ENCODE measurements at places on chromosomes 6 and 20.
A peak's percentile ranks its signal among the peaks of the same experiment; 100 is the strongest.

- DNase-seq: peak; percentile 61
These were observed 273.9 kb downstream of the RFPL4B start for GRCh38 chr6:112620812-112621569.

DNA sequence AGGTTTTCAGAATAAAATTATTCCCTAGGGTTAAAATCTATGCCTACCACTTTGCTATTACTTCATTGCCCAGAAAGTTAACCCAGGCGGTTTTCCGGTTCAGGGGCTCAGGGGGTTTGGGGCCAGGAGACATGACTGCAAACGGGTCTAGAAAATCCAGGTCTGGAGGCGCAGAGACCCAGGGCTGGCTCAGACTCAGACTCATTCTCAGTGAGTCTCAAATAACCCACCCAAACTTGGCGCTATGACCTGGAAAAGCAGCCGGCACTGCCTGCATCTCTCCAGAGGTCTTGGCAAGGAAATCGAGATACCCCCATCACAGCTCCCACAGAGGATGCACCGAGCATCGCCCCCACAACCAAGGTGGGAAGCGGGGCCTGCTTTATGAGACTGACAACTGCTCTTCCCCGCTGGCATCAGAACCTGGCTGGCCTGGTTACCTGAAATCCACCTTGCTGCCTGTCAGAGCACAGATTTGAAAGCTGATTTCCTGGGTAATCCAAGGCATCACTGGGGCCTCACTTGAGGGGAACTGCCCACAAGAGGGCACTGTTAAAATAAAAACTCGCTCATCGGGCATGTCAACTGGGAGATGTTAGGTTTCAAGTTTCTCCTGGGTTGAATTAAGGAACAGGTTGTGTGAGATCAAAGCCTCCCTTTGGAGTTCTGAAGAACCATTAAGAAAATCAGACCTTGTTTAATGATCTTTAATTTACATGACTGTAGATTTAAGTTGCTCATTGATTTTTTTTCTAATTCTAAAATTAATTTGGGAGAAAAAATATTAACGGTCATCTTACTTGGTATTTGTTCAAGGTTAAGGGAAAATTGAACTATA, 55.1 kb downstream of the KIF16B start:
- peak; percentile 36 for DNase-seq

DNA sequence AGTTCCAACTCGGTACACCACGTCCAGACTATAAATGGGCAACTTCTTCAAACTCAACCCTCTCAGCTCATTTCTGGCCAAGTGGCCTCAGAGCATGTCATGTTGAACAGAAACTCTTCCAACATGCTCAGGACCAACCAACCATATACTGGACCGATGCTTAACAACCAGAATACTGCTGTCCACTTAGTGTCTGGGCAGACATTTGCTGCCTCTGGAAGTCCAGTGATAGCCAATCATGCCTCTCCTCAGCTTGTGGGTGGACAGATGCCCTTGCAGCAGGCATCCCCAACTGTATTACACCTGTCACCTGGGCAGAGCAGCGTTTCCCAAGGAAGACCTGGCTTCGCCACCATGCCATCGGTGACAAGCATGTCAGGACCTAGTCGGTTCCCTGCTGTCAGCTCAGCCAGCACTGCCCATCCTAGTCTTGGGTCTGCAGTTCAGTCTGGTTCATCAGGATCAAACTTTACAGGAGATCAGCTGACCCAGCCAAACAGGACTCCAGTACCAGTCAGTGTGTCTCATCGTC, 47.8 kb downstream of the BICRAL start:
- no peak for DNase-seq

DNA sequence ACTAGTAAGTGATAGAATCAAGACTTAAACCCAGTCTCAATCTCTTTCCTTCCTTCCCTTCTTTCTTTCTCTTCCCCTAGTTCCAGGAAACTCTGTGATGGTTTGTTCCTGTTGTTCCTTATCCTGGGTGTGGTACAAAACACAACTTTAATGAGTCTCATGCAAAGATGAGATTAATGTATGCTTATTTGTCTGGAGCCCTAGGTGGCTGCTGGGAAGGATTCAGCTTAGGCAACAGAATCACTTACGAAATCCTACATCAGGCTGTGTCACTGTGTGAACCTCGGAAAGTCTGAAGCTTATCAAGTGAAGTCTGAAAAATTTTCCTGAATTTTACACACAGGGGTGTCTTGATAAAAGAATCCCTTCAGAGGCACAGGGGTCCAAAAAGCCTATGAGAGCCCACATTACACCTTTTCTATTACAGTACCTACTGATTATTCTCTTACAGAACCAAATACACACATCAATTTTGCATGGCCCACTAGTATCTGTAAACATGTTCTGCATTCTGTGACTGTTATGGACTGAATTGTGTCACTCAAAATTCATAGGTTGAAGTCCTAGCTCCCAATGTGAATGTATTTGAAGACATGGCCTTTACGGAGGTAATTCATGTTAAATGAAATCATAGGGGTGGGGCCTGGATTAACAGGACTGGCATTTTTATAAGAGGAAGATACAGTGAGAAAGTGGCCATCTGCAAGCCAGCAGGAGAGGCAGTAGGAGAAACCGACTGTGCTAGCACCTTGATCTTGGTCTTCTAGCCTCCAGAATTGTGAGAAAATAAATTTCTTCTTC, 144.7 kb downstream of the MYB start:
- no peak for DNase-seq

GRCh38 chr20:58046311-58046710, 182.1 kb downstream of the ANKRD60 start:
- no peak for DNase-seq

DNA sequence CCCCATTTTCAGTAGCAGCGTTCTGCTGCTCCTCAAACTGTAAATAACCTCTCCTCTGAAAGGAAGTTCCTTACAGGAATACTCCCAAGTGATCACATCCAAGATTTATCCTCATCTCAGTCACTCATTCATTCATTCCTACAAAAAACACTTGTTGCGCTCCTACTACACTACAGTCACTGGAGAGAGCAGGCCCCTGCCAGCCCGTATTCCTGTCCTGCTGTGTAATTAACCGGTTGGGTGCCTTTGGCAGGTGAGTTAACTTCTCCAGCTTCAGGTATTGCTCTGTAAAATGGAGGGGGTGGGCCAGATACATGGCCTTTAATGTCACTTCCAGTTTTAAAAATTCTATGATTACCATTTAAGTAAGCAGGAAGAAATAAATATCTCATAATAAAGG, 15.0 kb upstream of the ZBTB24 start:
- DNase-seq: no peak

DNA sequence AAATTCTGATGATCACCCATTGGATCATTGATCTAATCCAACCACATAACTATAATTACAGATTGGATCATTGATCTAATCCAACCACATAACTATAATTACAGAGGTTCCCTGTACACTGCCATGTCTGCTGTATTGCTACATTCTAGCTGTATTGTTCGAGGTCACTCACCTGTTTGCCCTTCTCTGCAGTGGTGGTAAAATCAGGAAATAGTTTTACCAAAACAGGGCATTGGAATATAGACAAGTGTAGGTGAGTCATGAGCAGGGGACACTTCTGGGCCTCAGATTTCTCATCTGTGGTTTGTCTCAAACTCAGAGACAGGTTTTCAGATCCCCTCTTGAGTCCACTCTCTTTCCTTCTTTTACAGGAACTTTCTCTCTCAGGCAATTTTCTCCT, 9.0 kb upstream of the AFDN start:
- DNase-seq: no peak

DNA sequence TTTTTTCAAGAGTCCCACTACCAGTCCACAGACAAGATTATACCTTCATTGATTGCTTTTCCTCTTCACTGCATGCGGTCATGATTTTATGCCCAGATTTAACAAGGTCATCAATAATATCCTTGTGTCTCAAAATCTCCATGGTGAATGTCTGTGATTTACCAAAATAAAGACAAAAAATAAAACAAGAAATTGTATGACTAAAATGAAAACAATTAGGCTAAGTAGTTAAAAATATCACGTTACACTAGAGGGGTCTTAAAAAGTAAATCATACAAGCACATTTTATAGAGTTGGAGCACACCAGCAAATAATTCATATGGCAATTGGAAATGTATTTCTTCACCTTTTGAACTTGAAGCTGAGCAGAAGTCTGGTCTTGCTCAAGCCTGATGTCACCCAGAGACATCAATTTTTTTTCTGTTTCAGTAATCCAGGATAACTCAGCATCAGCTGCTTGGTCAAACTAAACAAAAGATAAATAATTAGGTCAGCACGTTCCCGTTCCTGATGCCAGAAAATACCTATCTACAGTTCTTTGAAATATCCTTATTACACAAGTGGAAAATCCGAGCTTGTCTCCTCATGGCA, 125.4 kb downstream of the DST start:
- no peak for DNase-seq

GRCh38 chr6:17714879-17715851, 8.4 kb upstream of the NUP153 start:
- peak; percentile 94 for DNase-seq

DNA sequence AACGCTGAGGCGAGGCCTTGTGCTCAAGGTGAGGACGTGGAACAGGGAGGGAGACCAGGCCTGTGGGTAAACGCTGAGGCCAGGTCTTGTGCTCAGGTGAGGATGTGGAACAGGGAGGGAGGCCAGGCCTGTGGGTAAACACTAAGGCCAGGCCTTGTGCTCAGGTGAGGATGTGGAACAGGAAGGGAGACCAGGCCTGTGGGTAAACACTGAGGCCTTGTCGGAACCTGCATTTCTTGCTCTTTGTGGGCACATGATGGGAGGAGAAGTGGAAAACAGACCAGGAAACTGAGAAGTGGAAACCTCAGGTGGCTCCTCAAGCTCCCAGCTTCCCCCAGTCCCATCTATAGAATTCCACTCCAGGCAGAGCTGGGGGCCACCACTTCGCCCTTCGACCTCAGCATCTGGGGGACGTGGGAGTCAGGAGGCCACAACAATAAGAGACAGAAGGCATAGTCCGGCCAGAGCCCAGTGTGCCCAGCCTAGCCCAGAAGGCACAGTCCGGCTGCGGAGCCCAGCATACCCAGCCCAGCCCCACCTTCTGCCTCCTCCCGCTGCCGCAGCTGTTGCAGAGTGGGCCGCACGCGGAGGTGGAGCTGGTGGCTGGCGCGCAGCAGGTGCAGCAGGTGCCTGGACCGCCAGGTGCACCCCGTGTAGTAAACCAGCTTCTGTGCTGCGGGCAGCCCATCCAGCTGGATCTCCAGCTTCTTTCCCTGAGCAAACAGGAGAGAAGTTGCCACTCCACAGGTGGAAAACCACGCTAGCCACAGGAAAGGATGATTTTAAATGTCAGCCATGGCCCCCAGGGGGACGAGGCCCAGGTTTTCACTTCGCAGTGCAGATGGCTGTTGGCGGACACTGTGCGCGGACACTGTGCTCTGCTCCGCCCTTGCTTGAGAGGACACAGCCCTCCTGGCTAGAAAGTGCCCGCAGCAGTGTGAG, 17.5 kb downstream of the FRMD1 start:
- DNase-seq: no peak

DNA sequence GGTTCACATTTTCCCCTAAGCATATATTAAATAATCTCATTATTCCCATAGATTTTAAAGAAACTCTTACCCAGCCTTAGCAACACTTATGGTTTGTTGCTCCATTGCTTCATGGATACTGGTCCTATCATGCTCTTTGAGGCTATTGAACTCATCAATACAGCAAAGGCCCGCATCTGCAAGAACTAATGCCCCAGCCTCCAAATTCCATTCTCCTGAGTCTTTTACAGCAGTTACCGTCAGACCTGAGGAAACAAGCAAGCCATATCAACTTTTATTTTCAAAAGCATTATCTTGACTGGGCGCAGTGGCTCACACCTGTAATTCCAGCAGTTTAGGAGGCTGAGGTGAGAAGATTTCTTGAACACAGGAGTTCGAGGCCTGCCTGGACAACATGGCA, 37.7 kb upstream of the ASF1A start:
- no peak for DNase-seq

DNA sequence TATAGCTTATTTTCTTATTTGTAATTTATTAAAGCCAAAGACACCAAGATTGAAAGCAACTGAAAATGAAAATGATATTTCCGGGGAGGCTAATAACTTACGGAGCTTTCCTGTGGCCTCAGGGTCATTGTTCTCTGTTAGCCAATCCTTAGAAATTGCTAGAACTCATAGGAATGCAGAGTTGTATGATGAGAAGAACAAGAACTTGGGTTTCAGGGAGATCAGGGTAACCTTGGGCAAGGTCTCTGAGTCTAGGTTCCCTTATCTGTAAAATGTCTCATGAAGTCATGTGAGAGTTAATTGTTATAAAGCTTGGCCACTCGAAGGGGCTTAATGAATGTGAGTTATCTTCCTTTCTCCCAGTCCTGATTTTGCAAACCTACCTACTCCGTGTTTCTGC, 20.1 kb upstream of the SERINC3 start:
- no peak for DNase-seq

- DNase-seq: no peak
These were observed 92.1 kb downstream of the ID4 start for GRCh38 chr6:19929312-19929711.

DNA sequence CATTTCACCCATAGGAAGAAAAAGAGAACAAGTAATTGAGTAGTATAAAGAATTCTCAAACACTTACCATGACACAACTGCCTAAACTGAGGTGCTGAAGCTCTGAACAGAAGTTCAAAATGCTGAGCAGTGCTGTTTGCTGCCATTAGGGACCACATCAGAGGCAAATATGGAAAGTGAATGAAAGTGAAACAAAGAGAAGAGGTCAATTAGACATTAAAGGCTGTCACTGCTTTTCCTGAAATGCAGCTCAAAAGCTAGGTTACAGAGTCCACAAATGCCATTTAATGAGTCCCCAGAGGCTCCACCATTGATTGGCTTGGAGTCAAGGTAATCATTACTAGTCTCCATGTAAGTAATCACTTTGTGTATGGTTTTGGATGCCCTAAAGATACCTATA, 46.1 kb downstream of the POU3F2 start:
- no peak for DNase-seq

DNA sequence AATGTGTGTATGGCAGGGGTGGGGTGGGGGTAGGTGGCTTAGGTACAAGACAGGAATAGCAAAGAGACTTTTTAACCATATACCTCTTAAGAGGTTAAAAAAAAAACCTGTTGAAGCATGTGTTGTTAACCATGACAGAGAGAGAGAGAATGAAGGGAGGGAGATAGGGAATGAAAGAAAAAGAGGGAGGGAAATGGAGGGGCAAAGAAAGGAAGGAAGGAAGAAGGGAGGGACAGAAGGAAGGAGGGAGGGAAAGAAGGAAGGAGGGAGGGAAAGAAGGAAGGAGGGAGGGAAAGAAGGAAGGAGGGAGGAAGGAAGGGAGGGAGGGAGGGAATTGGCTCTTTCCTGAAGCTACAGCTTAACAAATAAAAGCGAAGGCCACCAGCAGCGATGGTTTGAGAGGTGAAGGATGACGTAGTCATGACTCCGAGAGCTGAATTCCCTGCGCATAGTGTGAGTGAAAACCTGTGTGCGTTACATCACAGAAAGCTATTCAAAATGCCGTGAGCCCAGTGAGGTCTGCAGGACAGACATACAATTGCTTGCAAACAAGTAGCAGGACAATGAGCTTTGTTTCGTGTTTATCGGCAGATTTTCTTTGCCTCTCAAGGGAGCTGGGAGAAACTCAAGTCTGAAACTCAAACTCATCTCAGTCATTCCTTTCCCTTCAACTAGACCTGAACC, 88.6 kb upstream of the NEDD9 start:
- no peak for DNase-seq

All from fibroblast of upper back skin (primary cell).